Psoas muscle (tissue), 8 donors: ENCODE measurements at places on chromosomes 7 and 10. TPM values are rescaled to one million over a fixed set of nuclear protein-coding genes. Genes with fewer than 3 reads are reported as not detected.

DNA sequence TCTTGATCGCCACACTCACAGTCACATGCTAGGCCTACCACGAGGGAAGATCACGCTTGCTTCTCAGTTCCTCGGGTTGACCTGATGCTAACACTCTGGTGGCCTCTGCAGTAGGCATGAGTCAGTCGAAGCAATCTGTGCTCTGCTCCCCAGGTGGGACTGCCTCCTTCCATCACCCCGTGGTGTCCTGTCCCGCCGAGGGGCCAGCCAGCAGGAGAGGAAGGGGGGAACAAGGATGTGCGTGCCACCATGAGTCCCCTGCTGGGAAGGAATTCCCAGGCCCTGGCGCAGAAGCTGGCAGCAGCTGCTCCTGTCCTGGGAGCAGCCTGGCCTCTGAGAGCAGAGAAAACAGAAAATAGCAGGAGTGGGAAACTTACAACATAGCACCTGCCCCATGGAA is 695.0 kb upstream of the NRP1 start:
- DNase-seq, result no peak

GRCh38 chr10:128254476-128254875 is 128.3 kb upstream of the MKI67 start:
- no peak for DNase-seq

DNA sequence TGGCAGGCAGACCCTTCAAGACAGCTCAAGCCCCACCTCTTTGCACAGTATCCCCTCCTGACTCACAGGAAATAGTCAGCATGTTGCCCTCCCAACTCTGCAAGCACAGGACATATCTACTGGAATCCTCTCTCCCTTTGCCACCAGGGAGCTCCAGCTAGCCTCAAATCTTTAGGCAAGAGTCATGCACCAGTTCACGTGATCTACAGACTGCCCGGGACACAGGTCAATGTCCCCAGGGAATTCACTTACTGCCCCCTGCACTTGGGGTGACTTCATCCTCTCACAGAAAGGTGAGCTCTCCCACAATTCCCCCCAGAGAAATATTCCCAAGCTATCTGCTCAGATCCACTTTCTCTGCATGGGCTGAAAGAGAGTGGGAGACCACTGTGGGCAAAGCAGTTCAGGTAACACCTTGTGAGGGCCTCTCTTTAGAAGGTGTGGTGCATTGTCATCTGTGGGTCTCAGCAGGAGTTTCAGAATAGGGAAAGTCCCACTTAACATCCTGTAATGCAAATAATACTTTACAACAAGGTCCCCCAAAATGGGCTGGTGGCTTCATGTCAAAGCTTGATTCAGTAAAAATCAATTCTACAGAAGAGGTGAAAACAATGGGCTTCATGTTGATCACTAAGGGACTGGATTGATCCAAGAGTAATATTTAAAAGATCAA is 129.9 kb downstream of the NOC3L start:
- no peak for DNase-seq

- no peak for DNase-seq
These were observed 50.1 kb downstream of the CROT start for GRCh38 chr7:87395442-87396020.

DNA sequence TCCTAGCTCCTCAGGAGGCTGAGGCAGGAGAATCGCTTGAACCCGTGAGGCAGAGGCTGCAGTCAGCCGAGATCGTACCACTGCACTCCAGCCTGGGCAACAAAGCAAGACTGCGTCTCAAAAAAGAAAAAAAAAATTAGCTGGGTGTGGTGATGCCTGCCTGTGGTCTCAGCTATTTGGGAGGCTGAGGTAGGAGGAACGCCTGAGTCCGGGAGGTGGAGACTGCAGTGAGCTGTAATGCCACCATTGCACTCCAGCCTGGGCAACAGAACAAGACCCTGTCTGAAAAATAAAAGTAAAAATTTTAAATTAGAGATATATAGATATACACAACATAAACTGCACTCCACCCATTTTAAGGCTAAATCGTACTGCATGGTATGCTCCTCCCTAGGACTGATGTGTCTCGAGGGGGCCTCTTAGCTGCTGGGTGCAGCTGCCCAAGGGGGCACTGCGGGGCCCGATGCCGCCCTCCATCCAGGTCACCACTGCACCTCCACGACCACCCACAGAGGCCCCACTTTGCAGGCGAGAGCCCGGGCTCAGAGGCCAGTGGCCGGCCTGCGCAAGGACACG is 40.9 kb upstream of the FOXK1 start:
- no peak for DNase-seq

DNA sequence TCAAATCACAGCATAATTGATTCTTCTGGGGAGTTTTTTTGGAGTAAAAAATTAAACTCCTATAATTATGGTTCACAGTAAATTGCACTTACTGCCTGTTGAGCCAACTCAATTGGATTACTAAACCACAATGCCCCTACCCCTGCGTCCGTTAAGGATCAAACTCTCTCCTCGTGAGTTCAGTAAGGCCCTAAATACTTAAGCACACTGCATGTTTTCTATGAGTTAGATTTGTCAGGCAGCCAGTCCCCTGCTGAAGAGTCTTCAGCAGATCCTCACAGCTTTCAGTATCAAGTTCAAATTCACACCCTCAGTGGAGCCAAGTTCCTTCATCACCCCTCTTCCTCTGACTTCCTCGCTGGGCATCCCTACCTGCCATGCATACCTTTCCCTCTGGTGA is 275.0 kb upstream of the BMPER start:
- DNase-seq, result no peak

CDHR1 gene
- total RNA-seq, result not detected

GUSB gene
- 12.0 TPM for total RNA-seq
